ENCODE measurements at places on chromosomes 5 and 9. TPM values are rescaled to one million over a fixed set of nuclear protein-coding genes. Genes with fewer than 3 reads are reported as not detected.

DNA sequence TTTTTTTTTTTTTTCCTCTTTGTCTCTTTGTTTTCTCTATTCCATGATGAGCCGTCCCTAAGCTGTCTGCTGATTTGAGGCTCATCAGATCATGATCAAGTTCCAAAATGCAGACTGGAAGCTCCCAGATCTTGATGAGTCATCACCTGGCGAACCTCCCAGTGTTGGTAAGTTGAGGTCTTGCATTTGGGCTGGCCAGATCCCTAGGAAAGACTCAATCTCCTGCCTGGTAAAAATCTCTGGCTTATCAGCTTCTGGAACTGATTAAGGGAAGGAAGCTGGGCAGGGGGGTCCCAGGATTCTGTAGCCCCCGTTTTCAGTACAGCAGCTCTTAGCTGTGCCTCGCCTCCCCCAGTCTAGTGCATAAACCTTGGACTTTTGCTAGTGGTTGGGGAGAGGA is 69.0 kb downstream of the TSPAN17 start:
- DNase-seq, result peak; percentile 35

GRCh38 chr5:39774605-39775004 is 349.8 kb upstream of the DAB2 start:
- no peak for DNase-seq

- no peak for DNase-seq
These were observed 157.0 kb upstream of the TRPC7 start for GRCh38 chr5:136522217-136522956.

GRCh38 chr9:99515895-99516656 is 294.0 kb downstream of the SEC61B start:
- no peak for DNase-seq

GRCh38 chr5:10736354-10736753 is 24.7 kb downstream of the DAP start:
- DNase-seq, result no peak

DNA sequence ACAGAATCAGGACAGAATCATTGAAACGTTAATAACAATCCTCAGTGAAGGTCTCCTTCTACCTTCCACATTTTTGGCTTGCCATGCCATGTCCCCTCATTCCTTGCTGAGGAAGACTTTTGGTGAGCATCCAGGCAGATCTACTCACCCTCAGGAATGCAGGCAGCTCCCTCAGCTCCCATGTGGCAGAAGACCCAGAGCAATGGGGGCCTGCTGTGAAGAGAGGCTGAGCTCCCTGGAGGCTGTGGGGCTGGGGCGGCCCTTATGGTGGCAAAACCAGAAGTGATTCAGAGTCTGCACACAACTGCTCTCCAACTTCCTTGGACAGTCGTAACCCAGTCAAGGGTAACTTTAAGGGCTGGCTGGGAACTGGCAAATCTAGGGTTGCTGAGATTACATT is 247.2 kb upstream of the EFNA5 start:
- no peak for DNase-seq

GRCh38 chr9:84701801-84702200 is 32.3 kb downstream of the NTRK2 start:
- no peak for DNase-seq

DNA sequence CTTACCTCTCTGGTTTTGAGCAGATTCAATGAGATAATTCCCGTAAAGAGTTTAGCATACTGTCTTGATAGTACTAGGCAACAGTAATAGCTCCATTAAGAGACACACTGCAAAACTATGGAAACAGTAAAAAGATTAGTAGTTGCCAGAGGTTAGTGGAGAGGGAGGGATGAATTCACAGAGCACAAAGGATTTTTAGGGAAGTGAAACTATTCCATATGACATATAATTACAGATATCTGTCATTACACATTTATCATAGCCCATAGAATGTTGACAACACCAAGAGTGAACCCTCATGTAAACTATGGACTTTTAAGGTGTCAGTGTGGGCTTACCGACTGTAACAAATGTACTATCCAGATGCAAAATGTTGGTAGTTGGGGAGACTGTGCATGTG is 176.4 kb upstream of the PLCXD3 start:
- DNase-seq, result no peak

- no peak for DNase-seq
These were observed 37.0 kb downstream of the DMAC1 start for GRCh38 chr9:7762600-7762999.

- no peak for DNase-seq
These were observed 201.0 kb upstream of the RAI14 start for GRCh38 chr5:34455098-34455497.

GRCh38 chr5:172542651-172543131 is 88.4 kb upstream of the SH3PXD2B start:
- no peak for DNase-seq

DNA sequence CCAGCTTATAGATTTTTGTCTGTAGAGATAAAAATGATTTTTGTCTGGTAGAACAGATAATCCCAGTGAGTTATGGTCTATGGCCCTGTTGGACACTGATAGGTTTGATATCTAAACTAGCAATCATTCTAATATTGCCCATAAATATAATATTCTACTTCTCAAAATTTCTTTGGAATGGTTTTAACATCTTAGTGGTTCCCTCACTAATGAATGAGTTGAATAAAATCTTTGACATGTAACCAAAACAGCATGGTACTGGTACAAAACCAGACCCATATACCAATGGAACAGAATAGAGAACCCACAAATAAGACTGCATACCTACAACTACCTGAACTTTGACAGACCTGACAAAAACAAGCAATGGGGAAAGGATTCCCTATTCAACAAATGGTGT is 219.7 kb downstream of the SEC61B start:
- no peak for DNase-seq

DNA sequence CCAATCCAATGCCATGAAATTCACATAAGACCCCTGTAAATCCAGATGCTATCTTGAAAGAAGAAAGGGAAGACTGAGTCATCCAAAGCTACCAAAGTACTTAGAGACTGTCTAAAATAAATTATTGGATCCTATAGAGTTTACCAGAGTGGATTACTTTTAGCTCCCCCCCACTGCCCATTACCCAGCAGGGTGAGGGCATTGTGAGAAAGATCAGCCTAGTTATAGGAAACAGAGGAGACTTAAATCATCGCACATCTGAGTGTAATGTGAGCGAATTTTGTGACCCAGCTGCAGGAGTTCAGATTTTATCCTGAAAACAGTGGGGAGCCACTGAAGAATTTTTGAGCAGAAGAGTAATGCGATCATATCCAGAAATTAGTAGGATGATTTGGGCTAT is 1.6 kb upstream of the ENHO start:
- DNase-seq, result no peak

GRCh38 chr5:137696481-137696880 is 39.4 kb downstream of the KLHL3 start:
- no peak for DNase-seq

DNA sequence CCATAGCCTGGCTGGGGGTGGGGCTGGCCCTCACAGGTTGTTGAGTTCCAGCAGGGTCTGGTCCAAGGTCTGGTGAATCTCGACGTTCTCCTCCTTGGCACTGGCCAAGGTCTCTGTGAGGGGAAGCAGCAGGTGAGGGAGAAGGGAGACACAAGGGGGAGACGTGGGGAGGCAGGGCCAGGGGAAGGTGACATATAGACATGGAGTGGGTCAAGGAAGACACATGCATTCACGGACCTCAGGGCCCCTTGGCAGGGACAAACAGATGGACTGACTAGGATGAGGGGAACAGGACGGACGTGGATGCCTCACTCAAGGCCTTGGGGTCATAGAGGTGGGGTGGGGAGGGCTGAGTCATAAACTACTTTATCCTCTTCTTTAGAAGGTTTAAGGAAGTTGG is 7.7 kb downstream of the TPM2 start:
- DNase-seq, result no peak

- DNase-seq, result no peak
These were observed 170.3 kb upstream of the PUM3 start for GRCh38 chr9:3014178-3014577.

DNA sequence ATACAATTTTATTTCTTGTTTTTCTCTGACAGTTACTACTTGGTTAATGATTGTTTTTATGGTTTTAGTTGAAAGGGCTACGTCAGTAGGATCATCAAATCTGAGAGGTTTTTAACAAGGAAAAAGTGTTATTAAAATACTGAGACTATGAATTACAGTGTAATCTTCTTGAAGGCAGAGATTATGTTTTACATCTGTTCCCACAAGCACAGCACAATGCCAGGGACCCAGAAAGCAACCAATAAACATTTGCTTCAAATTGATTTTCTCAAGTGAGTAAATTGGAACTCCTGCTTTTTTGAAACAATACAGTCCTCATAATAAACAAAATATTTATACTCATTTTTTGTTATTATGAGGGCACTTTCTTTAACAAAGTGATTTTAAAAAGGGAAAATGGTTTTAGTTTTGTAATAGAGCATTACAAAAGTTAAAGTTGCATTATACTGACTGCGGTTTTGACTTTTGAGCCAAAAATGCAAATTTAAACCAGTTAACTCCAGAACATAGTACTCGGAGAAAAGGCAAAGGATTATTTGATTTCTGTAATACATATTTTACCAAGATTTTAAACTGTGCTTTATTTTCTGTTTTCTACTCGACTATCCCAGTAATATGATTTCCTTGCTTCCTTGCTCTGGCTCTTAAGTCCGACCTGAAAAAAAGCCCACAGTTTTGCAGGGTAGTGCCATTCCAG is 176.9 kb downstream of the GDNF start:
- DNase-seq, result no peak

- DNase-seq, result no peak
These were observed 513.0 kb upstream of the ADAMTS16 start for GRCh38 chr5:4627131-4627530.

- no peak for DNase-seq
These were observed 387.9 kb upstream of the MEF2C start for GRCh38 chr5:89270901-89271300.

GRCh38 chr5:36619012-36619635 is 12.7 kb downstream of the SLC1A3 start:
- DNase-seq, result no peak

DNA sequence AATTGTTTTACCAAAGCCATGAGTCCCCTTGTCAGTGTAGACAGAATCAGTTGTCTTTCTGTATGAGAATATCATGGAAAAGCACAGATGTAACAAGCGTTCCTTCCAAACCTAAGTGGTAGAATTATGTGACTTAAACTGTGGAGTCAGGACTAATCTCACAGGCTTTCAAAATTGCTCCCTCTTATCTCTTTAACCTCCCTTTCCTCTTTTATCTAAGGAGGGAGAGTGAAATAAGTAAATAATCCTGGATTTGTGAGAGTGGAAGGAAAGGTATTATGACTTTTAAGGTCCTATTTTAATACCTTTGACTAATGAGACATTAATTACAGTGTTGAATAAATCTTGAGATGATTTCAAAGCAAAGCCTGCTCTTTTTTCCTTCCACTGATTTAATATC is 52.4 kb upstream of the LIFR start:
- no peak for DNase-seq

DNA sequence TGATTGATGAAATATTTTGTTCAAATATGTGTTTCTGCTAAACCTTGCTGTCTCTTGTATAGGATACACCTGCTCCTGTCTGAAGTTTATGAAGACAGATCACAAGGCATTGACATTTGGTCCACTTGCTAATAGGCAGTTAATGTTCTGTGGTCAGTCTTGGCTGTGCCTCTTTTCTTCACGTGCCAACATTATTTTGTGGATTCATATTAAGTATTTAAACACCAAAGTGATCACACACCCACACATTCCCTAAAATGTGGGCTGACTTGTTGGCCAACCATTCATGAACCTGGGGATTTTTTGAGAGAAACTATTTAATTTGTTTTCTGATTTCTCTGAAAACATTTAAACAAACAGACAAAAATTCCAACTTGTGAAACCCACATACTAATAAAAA is 33.7 kb downstream of the ZNF462 start:
- DNase-seq, result no peak

- no peak for DNase-seq
These were observed 51.5 kb upstream of the ARL15 start for GRCh38 chr5:54361691-54362411.

DNA sequence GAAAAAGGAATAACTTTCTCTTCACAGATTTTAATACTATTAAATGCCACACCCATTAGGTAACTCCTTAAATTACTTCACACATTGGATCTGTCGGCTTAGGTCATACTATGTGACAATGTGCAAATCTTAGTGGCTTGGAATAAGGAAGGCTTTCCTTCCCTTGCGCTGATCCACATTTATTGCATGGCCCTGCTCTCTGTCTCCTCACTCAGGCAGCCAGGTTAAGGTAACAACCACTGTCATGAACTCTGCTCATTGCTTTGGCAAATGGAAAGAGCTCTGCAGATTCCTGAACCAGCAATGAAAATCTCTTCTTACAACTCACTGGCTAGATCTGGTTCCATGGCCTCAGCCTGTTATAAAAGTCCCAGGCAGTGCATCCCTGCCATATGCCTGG is 121.9 kb upstream of the NFIB start:
- DNase-seq, result no peak

GRCh38 chr5:83665631-83666030 is 55.0 kb downstream of the HAPLN1 start:
- DNase-seq, result no peak

The NUTM2G gene
- not detected for polyA plus RNA-seq

The OBP2B gene
- polyA plus RNA-seq, result not detected

The ARL14EPL gene
- polyA plus RNA-seq, result 0.12 TPM

The CEP72 gene
- 10.6 TPM for polyA plus RNA-seq

The STPG3 gene
- not detected for polyA plus RNA-seq

The LCN9 gene
- polyA plus RNA-seq, result not detected

The STC2 gene
- 52.3 TPM for polyA plus RNA-seq

The CER1 gene
- polyA plus RNA-seq, result not detected

The GARIN3 gene
- polyA plus RNA-seq, result not detected

The GLDC gene
- 16.7 TPM for polyA plus RNA-seq
